ENCODE measurements at places on chromosomes 7 and 10.

DNA sequence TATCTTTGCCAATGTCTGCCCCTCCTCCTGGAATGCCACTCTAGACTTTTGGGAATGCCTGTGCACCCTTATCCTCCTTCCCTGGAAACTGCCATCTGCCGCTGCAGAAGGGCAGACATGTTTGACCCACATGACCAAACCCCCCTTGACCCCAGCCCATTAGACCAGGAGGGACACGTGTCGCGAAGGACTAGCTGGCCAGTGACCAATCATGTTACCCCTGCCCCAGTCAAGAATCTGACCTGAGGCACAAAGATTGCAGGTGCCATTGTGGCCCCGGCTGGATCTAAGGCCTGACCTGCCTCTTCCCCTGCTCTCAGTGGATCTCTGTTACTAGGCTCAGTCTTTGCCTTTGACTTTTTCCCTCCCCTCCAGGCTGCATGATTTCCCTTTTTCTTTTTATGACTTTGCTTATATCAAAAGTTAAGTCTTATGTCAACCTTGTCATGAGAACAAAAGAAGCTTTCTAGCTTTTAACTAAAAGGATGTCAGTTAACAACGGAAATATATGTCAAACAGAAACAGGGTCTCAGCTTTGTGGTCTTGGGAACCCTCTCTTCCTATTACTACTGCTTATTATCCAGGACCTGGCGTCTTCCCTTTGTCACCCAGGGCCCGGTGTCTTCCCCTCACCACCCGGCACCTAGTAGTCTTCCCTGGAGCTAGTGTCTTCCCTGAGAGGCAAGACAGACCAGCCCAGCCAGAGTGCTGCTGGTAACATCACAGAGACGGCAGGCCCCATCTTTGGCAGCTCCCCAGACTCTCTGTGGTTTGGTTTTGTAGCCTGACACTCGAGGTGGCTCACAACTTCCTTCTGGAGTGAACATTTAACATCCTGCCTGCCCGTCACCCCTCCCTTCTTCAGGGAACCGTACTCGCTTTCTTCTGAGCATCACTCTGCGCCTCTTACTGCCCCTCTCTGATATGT lies 24.4 kb upstream of the PPIF start:
- DNase-seq: no peak

DNA sequence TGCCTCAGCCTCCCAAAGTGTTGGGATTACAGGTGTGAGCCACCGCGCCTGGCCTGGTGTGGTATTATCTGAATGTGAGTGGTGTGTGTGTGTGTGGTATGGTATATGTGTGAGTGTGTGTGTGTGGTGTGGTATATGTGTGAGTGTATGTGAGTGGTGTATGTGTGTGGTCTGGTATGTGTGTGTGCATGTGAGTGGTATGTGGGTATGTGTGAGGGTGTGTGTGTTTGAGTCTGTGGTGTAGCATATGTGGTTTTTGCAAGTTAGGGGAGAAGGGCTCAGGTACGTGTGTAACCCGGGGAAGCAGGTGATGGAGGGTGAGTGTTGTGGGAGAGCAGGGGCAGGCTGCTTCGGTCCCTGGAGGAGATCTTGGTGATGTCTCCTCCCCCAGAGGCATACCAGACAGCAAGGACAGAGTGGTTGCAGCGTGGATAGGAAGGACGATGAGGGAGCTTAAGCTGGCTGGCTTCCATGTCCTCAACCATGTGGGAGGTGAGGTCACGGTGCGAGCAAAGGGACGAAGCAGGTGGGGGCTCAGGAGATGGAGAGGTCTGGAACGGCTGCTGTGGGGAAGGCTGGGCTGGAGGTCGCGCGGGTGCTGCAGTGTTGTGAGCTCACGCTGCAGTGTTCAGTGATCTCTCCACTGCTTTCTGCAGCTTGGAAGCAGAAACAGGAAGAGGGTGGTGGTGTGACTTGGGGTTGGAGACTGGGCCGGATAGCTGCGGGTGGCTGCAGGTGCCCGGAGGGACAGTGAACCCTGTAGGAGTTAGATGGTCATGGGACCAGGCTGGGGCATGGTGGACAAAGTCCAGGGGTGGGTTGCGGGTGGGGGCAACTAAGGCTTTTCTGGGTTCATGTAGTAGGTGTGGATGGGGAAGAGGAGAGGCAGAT lies 5.0 kb downstream of the ZYX start:
- DNase-seq: peak; percentile 69

GRCh38 chr10:49651039-49651835 lies 28.2 kb upstream of the C10orf53 start:
- DNase-seq: no peak

- no peak for DNase-seq
Observed at GRCh38 chr10:58921421-58921855, 255.0 kb upstream of the PHYHIPL start.

GRCh38 chr7:69781412-69781846 lies 183.2 kb downstream of the AUTS2 start:
- DNase-seq: no peak

DNA sequence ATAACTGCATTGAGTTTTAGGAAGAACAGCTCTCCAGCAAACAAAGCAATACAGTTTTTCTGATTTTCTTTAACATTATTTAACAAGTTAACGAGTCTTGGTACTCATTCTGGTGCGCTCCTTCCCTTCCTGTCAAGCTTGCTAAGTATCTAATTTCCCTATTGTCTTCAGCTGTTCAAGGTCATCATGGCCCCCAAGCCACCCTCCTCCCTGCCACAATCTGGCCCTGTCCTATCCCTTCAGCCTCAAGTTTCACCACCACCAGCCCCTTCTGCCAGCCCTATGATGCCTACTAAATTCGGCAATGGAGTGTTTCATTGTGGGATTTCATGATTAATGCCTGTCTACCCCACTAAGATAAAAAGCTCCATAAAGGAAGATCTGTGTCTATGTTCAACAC lies 121.0 kb downstream of the SORCS1 start:
- DNase-seq: no peak

DNA sequence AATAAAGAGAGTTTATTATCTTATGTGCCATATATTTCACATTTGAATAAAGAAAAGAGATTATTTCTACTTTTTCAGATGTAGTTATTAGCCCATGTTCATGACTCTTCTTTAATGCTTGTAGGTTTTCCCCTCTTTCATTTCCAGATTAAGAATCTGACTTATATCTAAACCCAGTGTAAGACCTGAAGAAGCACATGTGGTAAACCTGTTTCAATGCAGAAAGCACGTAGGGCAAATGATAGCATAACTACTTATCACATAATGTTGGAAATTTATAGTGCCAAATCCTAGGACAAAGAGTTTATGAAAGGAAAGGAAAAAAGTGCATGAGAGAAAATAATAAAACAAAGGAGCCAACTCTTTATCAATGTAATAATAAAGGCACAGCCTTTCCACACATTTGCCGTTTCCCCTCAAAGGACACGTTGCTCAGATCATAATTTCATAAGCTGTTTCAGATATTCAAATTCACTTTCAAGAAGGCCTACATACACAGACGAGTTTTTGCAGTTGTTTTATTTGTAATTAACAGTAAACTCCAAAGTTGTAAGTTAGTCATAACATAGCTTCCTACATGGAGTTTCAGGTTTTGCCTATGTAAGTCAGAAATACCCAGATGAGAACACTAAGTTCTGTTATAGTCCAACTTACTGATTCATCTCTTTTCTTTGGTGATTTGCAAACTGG lies 88.8 kb upstream of the MDFIC start:
- DNase-seq: no peak

DNA sequence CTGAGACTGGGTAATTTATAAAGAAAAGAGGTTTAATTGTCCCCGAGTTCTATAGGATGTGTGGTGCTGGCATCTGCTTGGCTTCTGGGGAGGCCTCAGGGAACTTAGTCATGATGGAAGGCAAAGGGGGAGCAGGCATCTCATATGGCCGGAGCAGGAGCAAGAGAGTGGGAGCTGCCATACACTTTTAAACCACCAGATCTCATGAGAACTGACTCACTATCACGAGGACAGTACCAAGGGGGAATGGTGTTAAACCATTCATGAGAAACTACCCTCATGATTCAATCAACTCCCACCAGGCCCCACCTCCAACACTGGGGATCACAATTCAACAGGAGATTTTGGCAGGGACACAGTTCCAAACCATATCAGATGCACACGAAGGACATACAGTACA lies 199.9 kb upstream of the DPP6 start:
- DNase-seq: no peak

DNA sequence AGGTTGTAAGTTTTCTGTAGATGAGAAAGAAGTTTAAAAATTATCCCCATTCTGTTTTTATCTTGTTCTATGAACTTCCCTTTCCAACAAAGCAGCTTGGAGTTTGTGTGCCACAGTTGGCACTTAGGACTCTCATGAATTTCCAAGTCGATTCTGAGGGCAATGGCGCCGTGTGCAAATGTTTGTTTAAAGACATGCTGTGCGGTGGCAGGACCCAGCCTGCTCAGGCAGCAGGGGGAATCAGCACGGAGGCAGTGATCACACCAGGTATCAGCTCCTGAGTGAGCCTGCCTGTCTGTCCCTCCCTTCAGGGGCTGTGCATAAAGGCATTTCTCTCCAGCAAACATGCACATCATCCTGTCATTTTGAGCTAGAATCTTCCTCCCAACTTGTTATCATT lies 109.8 kb upstream of the WDR11 start:
- no peak for DNase-seq

- peak; percentile 11 for DNase-seq
Observed at GRCh38 chr10:1659221-1659791, 78.0 kb downstream of the ADARB2 start.

GRCh38 chr10:78171633-78172400 lies 138.2 kb downstream of the RPS24 start:
- DNase-seq: no peak

GRCh38 chr7:38215735-38216670 lies 38.0 kb downstream of the STARD3NL start:
- peak; percentile 82 for DNase-seq

DNA sequence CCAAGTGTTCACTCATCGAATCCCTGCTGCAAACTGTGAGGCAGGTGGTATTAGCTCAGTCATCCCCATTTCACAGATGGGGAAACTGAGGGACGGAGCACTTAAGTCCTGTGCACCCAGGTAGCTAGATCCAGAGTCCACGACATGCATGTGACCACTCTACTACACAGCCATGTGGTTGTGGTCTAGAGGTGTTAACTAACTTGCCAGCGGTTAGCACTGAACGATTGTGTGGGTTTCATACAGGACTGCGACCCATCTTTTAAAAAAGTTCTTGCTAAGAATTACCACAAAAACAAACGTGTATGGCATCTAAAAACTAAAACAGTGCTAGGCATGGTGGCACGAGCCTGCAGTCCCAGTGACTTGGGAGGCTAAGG lies 16.1 kb upstream of the ABCC2 start:
- no peak for DNase-seq

- no peak for DNase-seq
Observed at GRCh38 chr10:111435871-111436270, 359.0 kb downstream of the ADRA2A start.

GRCh38 chr10:76002262-76002854 lies 570.9 kb downstream of the LRMDA start:
- DNase-seq: no peak

GRCh38 chr7:50207686-50208255 lies 96.7 kb upstream of the IKZF1 start:
- DNase-seq: no peak

DNA sequence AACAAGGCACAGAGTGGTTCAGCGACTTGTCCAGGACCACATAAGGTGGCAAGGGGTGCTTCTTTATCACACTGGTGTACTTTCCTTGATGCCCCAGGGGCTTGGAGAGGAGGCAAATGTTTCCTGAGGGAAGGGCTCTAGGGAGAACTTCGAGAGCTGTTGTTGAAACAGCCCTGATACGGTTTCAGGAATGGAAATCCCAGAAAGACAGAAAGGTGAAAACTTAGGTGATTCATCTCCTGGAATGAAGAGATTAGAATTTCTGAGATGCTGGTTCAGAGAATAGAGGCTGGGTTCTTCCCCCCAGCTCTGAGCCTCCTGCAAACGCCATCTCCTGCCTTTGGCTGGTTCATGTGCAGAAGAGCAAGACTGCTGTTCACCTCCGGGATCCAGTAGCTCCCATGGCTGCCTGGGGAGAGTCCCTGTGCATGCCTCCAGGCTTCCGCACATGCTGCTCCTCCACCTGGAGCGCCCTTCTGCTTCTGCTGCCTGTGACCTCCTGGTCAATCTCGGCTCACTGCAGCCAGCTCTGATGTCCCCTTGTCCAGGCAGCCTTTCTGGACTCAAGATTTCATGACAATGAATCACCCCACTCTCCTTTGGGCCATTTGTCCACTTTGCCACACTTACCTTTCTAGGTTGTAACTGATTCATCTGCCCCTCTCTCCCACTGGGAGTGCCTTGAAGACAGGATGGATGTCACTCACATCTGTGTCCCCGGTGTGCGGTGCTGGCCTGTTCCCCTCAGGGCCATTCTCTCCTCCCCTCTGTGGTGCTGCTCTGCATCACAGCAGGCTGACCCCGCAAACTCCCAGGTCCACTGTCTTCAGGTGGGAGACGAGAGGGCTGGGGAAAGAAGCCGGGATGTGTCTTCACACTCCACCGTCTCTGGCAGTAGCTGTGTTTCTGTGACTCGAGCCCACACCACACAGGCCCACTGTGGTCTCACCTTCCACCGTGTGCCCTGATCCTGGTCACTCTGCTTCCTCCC lies 3.6 kb upstream of the CDH23 start:
- DNase-seq: peak; percentile 51

DNA sequence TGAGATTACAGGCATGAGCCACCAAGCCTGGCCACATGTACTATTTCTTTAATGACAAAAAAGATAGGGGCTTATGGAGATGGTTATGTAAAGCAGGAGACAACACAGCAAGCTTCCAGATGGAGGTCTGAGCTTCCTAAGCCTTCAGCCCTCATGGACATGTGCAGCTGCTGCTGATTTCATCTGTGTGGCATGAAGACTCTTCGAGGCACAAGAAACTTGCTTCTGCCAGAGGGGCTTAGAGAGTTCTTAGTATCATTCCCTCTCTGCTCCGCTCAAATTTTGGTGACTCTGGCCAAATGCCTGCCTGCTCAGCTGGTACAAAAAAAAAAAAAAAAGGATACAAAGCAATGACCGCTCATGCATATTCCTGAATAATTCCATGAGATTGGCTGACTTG lies 552.5 kb downstream of the TYW1 start:
- DNase-seq: no peak

DNA sequence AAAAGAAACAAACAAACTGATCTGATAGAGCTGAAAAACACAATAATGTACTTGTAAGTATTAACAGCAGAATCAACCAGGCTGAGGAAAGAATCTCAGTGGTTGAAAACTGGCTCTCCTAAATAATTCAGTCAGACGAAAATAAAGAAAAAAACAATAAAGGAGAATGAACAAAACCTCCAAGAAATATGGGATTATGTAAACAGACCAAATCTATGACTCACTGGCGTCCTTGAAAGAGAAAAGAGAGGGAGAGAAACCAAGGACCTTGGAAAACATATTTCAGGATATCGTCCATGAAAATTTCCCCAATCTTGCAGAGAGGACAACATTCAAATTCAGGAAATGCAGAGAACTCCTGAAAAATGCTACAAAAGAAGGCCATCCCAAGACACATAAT lies 62.9 kb downstream of the FBXL13 start:
- no peak for DNase-seq

All from left forelimb (tissue), 1 donor.